Activated CD4-positive, alpha-beta T cell treated with anti-CD3 and anti-CD28 coated beads, Interleukin-2, amount 50 U/mL, for 4 hours (primary cell): ENCODE measurements at places on chromosomes 12 and 14.
A peak's percentile ranks its signal among the peaks of the same experiment; 100 is the strongest.

DNA sequence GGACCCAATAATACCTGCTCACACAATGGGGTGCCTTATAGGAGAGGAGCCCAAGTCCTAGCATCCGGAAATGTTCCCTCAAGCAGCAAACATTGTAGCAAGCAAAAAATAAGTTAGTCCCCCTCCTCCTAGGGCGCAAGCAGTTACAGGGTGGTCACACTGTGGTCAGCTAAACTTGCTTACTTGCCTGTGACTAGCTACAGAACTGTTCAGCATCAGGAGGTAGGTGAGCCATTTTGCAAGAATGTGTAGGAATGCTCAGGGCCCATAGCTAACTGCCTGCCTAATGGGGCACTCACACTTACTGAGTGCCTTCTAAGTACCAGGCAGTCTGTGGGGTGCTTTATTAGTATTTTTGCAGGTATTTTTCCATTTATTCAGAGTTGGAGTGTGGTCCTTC, 154.6 kb upstream of the GRIN2B start:
- DNase-seq = no peak

- peak; percentile 1 for DNase-seq
Measured at GRCh38 chr14:61889914-61890351, 127.7 kb downstream of the SNAPC1 start.

- no peak for DNase-seq
Measured at GRCh38 chr14:79331830-79332229, 879.5 kb downstream of the DIO2 start.

DNA sequence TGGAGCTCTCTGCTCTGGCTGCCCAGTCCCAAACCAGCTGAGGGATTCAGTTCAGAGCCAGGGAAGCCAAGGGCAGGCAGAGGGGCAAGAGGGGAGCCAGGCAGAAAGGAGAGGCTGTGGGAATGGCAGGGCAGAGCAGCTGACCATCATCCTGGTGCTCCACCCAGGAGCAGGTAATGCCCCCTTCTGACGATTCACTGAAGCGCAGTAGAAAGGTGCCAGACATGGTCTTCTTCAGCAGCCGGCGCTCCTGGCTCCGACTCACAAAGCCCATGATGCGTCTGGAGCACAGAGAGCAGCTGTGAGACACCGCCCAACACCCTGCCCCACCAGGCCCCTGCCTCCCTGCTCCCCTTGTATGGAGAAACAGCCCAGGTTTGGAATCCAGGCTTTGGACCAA, 8.0 kb downstream of the IL23A start:
- DNase-seq = no peak

- DNase-seq = no peak
Measured at GRCh38 chr12:46442239-46442638, 69.7 kb upstream of the SLC38A2 start.

DNA sequence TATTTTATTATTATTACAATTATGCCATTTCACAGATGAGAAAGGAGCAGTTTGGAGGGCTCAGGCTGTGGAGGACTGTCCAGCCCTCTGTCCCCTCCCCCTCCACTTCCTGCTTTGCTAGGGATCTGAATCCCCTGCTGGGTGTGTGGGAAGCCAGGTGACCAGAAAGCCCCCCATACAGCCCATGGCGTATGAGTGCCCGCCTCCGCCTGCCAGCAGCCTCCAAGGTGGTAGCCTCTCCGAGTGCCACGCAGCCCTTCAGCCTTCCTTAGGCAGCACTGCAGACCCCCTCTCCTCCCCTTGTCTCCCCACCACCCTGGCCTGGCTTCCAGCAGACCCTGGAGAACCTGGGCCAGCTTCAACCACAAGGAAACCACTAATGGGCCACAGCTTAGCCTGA, 12.6 kb downstream of the DTX1 start:
- no peak for DNase-seq

DNA sequence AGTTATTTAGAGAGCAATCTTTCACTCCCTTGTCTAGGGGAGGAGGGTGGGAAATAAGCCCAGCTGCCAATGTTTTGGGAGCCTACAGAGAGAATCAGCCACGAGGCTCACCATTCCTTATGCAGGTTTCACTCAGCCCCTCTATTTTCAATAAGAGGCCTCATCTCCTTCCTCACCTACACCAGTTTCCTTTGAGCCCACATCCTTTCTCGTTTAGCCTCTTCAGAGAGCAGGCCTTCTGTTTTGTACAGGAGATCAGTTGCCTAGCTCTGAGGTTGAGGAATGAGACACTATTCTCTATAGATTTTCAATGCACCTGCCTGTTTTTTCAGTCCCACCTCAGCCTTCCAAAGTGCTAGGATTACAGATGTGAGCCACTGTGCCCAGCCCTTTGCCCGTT, 17.9 kb downstream of the SNAPC1 start:
- DNase-seq = no peak

- DNase-seq = no peak
Measured at GRCh38 chr14:49959822-49960408, 67.0 kb downstream of the ARF6 start.

- no peak for DNase-seq
Measured at GRCh38 chr14:49641697-49642129, 6.7 kb upstream of the DNAAF2 start.

DNA sequence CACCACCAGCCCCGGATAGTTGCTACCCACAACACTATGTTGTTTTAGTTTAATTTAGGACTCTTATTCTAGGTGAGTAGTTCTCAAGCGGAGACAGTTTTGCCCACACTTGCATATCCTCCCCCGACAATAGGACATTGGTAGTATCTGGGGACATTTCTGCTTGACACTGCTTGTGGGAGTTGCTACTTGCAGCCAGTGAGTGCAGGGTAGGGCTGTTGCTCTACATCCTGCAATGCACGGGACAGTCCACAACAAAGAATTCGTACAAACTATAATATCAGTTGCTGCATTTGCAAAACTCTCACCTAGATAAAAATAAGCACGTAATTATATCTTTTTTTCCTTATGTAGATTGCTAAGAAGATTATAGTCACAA, 111.8 kb upstream of the DNM1L start:
- DNase-seq = no peak
